ENCODE measurements at places on chromosomes 7 and 10. TPM values are rescaled to one million over a fixed set of nuclear protein-coding genes. Genes with fewer than 3 reads are reported as not detected.

The PDE6C gene
- not detected for total RNA-seq

The MSANTD7 gene
- 14.4 TPM for total RNA-seq

The MEST gene
- 28.9 TPM for total RNA-seq

The NKX1-2 gene
- total RNA-seq: not detected

The TMEM72 gene
- total RNA-seq: not detected

GRCh38 chr10:56319386-56319785, 41.7 kb downstream of the ZWINT start:
- no peak for DNase-seq

- no peak for DNase-seq
Observed at GRCh38 chr10:70380350-70381135, 1.9 kb downstream of the LRRC20 start.

GRCh38 chr10:64089648-64090047, 568.4 kb downstream of the REEP3 start:
- no peak for DNase-seq

DNA sequence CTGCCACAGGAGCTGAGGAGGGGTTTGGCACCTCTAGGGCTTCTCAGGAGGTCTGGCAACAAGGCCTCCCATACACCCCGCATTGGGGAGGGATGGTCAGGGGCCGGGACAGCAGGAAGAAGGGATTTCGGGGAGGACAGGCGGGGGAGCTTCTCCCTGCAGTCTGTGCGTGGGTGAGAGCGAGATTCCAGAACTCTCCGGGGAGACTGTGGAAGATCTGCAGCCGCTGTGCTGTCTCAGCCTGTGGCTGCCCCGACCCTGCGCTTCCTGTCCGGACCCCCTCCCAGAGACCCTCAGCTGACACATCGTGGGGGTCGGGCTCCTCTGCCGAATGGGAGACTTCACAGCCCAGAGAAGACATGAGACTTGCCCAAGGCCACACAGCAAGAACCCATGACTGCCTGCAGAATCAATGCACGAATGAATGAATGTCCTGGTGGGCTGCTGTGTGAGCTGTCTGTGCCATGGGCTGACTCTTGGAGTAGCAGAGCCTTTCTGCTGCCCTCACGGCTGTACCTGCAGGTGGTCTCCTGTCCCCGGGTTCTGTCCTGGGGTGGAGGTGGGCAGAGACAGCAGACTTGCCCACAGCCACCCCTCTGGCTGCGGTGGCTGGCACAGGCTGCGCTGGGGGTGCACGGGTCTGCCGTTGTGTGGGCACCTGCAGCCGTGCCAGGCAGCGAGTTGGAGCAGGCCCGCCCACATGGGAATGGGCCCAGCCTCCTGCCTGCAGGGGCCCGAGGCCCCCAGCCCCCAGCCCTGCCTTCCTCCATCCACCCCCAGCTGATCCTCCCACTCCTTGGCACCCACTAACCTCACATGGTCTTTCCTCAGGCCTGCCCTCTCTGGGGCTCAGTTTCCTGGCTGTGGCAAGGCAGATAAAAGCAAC, 16.3 kb upstream of the LFNG start:
- no peak for DNase-seq

- no peak for DNase-seq
Observed at GRCh38 chr10:5581670-5582566, 57.2 kb downstream of the CALML3 start.

- DNase-seq: no peak
Observed at GRCh38 chr7:92231-92674, 100.1 kb upstream of the FAM20C start.

- DNase-seq: no peak
Observed at GRCh38 chr10:106775127-106775526, 389.4 kb downstream of the SORCS1 start.

- DNase-seq: no peak
Observed at GRCh38 chr10:23829556-23829955, 379.4 kb upstream of the KIAA1217 start.

- DNase-seq: no peak
Observed at GRCh38 chr10:79985481-79986072, 36.7 kb upstream of the SFTPD start.

DNA sequence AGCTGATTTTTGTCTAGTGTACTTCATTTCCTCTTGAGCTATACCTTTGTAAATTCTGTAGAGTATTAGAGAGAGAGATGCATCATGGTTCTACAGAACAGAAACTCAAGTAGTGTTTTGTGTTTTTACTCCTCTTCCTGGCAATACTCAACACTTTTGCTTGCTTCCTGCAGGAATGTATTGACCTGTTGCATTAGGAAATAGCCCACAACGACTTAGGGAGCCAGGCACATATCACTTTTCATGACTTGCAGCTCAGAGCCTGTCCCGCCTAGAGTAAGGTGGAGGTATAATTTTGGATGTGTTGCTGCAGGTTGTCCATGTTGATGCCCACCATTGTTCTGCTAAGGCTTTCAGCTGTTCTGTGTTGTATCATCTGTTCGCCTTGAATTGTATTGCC, 216.3 kb downstream of the SDK1 start:
- no peak for DNase-seq

GRCh38 chr10:59126991-59127390, 49.5 kb upstream of the PHYHIPL start:
- DNase-seq: no peak

DNA sequence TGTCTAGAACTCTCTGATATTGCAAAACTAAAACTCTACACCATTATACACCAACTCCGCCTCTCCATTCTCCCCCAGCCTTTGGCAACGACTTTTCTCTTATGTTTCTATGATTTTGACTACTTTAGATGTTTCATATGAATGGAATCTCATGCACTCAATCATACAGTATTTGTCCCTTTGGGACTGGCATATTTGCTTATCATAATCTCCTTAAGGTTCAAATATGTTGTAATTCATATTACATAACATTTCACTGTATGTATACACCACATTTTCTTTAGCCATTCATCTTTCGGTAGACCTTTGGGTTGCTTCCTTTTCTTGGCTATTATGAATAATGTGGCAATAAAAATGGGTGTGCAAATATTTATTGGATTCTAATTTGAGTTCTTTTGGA, 164.4 kb downstream of the ARL4A start:
- no peak for DNase-seq

DNA sequence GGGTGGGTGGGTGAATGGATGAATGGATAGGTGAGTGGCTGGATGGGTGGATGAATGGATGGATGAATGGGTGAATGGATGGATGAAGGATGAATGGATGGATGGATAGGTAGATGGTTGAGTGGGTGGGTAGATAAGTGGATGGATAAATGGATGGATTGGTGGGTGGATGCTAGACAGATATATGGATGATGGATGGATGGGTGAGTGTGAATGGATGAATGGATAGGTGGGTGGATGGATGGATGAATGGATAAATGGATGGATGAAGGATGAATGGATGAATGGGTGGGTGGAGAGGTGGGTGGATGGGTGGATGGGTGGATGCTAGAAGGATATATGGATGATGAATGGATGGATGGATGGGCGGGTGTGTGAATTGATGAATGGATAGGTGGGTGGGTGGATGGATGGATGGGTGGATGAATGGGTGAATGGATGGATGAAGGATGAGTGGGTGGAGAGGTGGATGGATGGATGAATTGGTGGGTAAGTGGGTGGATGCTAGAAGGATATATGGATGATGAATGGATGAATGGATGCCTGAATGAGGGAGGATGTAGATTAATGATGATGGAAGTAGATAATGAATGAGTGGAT, 20.4 kb downstream of the ELFN1 start:
- peak; percentile 17 for DNase-seq
